ENCODE measurements at places on chromosomes 6 and 20.

- ATAC-seq = no peak
Observed at GRCh38 chr20:43631598-43631997, 35.3 kb upstream of the MYBL2 start.

DNA sequence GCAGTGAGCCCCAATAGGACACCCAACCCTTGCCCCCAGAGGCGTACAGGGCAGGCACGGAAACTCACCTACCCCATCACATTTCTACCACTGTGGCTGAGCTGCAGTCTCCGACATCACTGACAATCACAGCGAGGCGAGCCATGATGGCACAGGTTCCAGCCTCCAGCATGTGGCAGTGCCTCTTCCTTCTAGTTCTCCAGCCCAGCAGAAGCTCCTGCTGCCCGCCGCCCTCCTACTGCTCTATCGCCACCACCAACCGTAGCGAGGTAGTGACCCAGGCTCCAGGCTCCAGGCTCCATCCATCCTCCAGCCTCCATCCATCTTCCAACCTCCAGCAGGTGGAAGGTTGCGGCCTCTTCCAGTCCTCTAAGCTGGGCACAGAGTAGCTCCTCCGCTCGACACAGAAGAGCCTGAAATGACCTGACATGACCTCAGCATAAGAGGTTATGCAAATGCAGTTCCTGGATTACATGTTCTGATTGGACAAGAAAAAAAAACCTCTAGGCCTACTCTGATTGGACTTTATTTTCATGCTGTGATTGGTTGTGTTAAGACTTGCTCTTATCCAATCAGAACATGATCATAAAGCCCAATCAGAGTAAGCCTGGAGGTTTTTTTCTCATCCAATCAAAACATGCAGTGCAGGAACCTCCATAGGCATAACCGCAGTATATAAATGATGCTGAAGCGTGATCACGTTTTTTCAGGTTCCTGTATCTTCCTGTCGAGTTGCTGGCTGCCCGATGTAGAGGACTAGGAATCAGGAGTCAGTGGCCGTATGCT, 438.9 kb upstream of the ZNF337 start:
- ATAC-seq = no peak

DNA sequence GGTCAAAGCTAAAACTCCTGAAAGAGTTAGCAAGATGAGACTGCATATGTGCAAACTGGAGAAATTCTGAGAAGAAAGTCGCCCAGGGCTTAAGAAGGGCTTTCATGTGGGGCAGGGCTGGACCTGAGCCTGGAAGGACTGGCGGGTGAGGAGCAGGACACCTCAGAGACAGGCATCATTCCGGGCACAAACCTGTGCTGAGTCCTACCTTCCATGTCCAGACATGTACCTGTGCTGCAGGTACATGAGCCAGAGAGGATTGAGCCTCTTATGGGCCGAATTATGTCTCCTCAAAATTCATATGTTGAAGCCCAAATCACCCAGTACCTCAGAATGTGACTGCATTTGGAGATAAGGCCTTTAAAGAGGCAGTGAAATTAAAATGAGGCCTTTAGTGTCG, 171.0 kb downstream of the QRSL1 start:
- no peak for ATAC-seq

DNA sequence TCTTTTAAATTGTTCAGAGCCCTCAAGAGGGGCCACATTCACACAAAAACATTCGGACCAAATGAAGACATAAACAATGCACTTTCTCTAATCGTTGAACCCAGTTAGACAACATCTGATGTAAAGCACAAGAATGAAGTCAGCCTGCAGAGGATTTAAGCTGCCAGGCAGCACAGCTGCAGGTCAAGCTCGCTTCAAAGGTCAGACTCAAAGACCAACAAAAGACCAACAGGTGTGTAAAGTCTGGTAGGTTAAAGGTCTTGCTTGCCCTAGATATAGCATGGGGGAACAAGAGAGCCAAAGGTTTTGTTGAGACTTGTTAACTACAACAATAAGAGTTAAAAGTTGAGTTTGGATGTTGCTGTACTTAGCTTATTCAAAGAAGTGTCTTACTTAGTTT, 26.7 kb upstream of the MYLIP start:
- no peak for ATAC-seq

GRCh38 chr20:12936020-12936419, 72.8 kb upstream of the SPTLC3 start:
- ATAC-seq = no peak

DNA sequence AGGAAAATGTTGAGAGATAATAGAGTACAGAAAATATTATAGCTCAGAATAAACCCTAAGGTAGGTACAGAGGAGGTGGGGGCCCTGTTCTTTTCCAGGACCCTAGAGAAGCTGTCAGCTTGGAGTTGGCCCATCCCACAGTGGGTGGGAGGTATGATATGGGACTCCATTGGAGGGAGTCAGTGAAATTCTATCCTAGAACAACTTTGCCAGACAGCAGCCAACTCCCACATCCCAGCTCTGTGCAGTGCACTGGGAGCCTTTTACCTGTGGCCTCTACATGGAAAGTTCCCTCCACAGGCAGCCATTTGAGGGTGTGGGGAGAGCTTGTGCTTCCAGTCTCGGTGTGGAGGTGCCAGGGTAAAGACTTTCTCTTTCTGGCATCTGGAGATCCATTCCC, 36.8 kb upstream of the CLIC5 start:
- no peak for ATAC-seq

DNA sequence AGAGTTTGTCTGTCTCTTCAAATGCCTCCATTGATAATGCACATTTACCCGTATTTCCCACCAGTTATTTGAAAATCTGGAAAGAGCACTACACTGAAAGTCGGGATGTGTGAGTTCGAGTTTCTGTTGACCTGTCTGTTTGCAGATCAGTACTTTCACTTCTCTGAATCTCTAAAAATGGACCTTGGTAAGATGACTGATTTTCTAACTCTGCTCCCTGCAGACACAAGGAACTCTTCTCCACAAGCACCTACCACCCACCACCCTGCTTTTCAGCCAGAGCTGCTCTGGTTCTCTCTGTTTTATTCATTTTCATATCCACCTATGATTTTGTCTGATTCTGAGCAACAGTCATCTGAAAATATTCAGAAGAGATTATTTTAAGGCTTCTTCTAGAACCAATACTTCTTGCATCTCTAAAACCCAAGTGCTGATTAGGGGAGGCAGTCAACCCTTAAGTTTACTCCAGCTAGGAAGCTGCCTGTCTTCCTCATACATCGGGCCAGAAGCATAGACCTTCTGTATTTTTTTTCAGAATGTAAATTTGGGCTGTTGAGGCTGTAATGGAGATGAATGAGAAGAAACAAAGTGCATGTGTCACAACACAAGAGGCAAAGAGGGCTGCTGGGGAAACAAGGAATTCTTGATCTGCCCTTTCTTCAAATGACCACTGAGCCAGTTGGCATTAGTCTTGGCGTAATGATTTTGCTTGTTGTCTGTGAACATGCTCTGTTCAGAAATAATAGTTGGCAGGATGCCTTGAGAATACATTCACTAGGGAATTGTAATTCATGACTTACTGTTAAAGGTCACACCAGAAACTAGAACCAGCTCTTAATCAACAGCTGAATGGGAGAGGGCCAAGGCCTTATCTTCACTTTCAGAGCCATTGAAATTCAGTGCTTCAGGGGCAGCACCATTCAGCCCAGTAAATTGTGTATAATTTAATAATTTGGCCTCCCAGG, 85.4 kb upstream of the MYLIP start:
- no peak for ATAC-seq

- peak; percentile 35 for ATAC-seq
Observed at GRCh38 chr6:113980937-113981554, 10.1 kb upstream of the HDAC2 start.
